ENCODE measurements at places on chromosomes 11 and 22. TPM values are rescaled to one million over a fixed set of nuclear protein-coding genes. Genes with fewer than 3 reads are reported as not detected.

The C11orf65 gene
- total RNA-seq, result not detected

The ART1 gene
- total RNA-seq, result not detected

The C11orf87 gene
- total RNA-seq, result 0.05 TPM

The ETS1 gene
- 115 TPM for total RNA-seq

The CECR2 gene
- not detected for total RNA-seq

The AIFM3 gene
- total RNA-seq, result not detected

- H3K27me3 ChIP-seq, result no peaks in the 10 kb centered on the region
- H3K4me1 ChIP-seq, result peaks cover 66% of the 10 kb centered on the region
- DNase-seq, result peak; percentile 98
- H3K36me3 ChIP-seq, result no peaks in the 10 kb centered on the region
- peak overlapping the region; percentile 93 for H3K27ac ChIP-seq
- peak overlapping the region; percentile 86 for H3K4me3 ChIP-seq
These were observed 444 bp upstream of the TSKU start for GRCh38 chr11:76782531-76783293.

GRCh38 chr11:112212290-112212689 is 13.9 kb upstream of the PTS start:
- DNase-seq, result no peak
- peaks cover 10% of the 10 kb centered on the region for H3K27me3 ChIP-seq
- H3K4me3 ChIP-seq, result no peak overlapping the region
- H3K27ac ChIP-seq, result no peak overlapping the region
- H3K4me1 ChIP-seq, result peaks cover 11% of the 10 kb centered on the region

GRCh38 chr11:44835938-44836337 is 109.2 kb downstream of the TSPAN18 start:
- no peak overlapping the region for H3K4me3 ChIP-seq
- peaks cover 16% of the 10 kb centered on the region for H3K27me3 ChIP-seq
- no peak overlapping the region for H3K27ac ChIP-seq
- H3K4me1 ChIP-seq, result peaks cover 15% of the 10 kb centered on the region

GRCh38 chr11:134049303-134049702 is 19.6 kb upstream of the JAM3 start:
- peaks cover 43% of the 10 kb centered on the region for H3K4me1 ChIP-seq
- DNase-seq, result peak; percentile 38
- H3K27ac ChIP-seq, result no peak overlapping the region
- H3K36me3 ChIP-seq, result no peaks in the 10 kb centered on the region

DNA sequence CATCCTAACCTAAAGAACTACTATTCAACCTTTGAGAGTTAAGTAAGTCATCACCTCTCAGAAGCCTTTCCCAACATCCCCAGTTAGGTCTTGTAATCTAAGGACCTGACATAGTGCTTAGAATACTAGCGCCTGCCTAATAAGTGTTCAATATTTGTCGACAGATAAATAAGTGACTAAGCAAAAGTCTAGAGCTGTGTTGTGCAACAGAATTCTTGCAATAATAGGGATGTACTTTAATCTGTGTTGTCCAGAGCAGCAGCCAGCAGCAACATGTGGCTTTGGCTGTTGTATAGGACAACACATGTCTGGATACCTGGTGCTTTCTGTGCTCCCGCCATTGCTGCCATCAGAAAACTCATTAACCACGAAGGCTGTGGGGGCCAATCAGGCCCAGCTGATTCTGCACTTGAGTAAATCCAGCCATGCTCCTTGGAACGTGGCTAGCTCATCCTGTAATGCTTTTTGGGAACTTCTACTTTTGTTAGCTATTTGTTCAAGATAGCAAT is 66.8 kb upstream of the NTM start:
- no peak for DNase-seq
- H3K4me1 ChIP-seq, result peaks cover 18% of the 10 kb centered on the region
- H3K36me3 ChIP-seq, result no peaks in the 10 kb centered on the region
- H3K27me3 ChIP-seq, result peaks cover 14% of the 10 kb centered on the region
- no peak overlapping the region for H3K27ac ChIP-seq

- peaks cover 14% of the 10 kb centered on the region for H3K36me3 ChIP-seq
- no peak overlapping the region for H3K4me3 ChIP-seq
- DNase-seq, result no peak
- H3K27ac ChIP-seq, result peak overlapping the region; percentile 73
- no peaks in the 10 kb centered on the region for H3K27me3 ChIP-seq
These were observed 89.1 kb downstream of the SWAP70 start for GRCh38 chr11:9753021-9753420.

- no peak overlapping the region for H3K4me3 ChIP-seq
- peaks cover 24% of the 10 kb centered on the region for H3K36me3 ChIP-seq
- H3K4me1 ChIP-seq, result peaks cover 7% of the 10 kb centered on the region
These were observed 91.8 kb downstream of the RNF169 start for GRCh38 chr11:74840486-74840885.

GRCh38 chr11:133996671-133997070 is 39.9 kb upstream of the IGSF9B start:
- H3K27ac ChIP-seq, result no peak overlapping the region
- H3K27me3 ChIP-seq, result peaks cover 37% of the 10 kb centered on the region
- no peak for DNase-seq
- H3K4me1 ChIP-seq, result no peaks in the 10 kb centered on the region

GRCh38 chr11:11635443-11635842 is 13.6 kb upstream of the GALNT18 start:
- no peaks in the 10 kb centered on the region for H3K36me3 ChIP-seq
- DNase-seq, result no peak
- H3K4me1 ChIP-seq, result peaks cover 5% of the 10 kb centered on the region
- H3K27me3 ChIP-seq, result peaks cover 4% of the 10 kb centered on the region
- no peak overlapping the region for H3K27ac ChIP-seq

- H3K27me3 ChIP-seq, result peaks cover 17% of the 10 kb centered on the region
- H3K4me3 ChIP-seq, result no peak overlapping the region
- H3K4me1 ChIP-seq, result no peaks in the 10 kb centered on the region
These were observed 40.1 kb upstream of the CTSC start for GRCh38 chr11:88377646-88378045.

DNA sequence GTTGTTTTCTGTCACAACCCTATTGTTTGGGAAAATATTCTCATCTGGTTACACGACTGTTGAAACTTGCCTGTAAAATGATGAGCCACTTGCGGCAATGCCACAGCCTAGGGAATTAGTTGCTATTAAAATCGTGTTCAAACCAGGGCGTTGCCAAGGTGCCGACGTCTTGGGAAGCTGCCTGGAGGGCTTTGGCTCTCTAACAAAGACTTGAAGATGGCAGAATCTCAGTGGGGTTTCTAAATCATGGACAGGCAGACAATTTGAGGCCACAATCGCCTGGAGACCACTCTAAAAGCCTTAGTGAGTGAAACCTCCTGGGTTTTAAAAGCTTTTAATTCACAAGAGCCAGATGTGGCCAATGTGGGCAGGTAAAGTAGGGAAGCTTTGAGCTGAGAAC is 117.2 kb upstream of the BMAL1 start:
- H3K4me1 ChIP-seq, result no peaks in the 10 kb centered on the region
- H3K4me3 ChIP-seq, result no peak overlapping the region
- H3K36me3 ChIP-seq, result peaks cover 4% of the 10 kb centered on the region
- H3K27ac ChIP-seq, result no peak overlapping the region
- H3K27me3 ChIP-seq, result peaks cover 12% of the 10 kb centered on the region

All from chondrocyte (in vitro differentiated cells).